ENCODE measurements at places on chromosomes 12 and 14. TPM values are rescaled to one million over a fixed set of nuclear protein-coding genes. Genes with fewer than 3 reads are reported as not detected.

DACT1 gene
- 3.4 TPM for total RNA-seq

- no peak for DNase-seq
Measured at GRCh38 chr14:23357261-23357660, 4.6 kb upstream of the SLC22A17 start.

GRCh38 chr14:56474419-56475022 is 105.1 kb upstream of the TMEM260 start:
- DNase-seq = no peak

PTPN6 gene
- total RNA-seq = 6.7 TPM
